Prostate gland (tissue), 2 donors: ENCODE measurements at places on chromosomes 5 and 9.

- peak; percentile 93 for DNase-seq
Observed at GRCh38 chr9:109012876-109013678, at the start of gene CTNNAL1. Gene CTNNAL1, minus strand, starts transcription at chr9:109013499. Its CDS starts 57 bp downstream, at chr9:109013442.

GRCh38 chr9:115495052-115495635, 377.2 kb upstream of the TNC start:
- no peak for DNase-seq

GRCh38 chr9:98495530-98495929, 213.2 kb downstream of the GABBR2 start:
- no peak for DNase-seq

DNA sequence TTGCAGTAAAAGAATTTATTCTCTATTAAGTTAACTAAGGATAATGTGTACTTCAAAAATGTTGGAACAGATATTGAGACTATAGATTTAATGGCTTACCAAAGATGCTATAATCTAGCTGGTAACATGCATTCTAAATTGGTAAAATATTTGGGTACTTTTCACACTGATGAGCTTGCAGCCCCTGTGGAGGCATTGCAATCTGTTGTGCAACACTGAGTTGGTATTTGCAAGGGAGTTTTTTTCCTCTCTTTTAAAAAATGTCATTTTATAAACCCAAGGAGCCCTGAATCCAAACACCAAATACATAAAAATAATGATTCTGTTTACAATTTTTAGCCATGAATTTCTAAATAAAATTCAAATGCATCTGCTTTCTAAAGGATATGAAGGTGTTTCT, 944.8 kb downstream of the DTWD2 start:
- no peak for DNase-seq

DNA sequence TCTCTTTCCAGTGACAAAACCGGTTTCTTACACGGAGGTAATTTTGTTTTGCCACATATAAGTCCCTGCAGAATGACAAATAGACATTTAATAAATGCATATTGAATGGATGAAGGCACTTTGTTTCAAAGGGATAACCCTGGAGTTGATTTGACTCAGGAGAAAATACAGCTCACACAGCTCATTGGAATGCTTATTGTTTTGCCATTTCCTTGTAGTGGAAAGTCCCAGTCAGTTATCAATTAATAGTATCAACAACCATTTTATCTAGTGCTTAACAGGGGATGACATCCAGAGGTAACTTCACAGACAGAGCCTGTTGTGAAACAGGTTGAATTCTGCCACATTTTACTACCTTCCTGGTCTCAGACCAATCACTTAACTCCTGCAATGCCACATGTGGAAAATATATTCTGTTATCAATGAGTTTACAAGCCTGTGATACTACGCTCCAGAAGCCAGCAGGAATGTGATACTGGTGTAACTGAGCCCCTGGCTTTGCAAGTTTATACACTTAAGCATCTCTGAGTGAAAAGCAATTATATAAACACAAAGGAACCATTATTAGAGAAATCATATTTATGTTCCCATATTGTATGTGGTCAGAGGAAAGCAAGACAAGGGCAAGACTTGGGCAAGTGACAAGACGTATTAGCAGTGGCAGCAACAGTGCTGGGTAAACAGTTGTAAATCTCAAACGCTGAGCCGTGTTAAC, 123.1 kb upstream of the ANKRD55 start:
- DNase-seq: peak; percentile 71
